ENCODE measurements at places on chromosomes 3 and 15.
A peak's percentile ranks its signal among the peaks of the same experiment; 100 is the strongest.

GRCh38 chr3:142623194-142623593, 27.0 kb downstream of the PLS1 start:
- no peak for DNase-seq

DNA sequence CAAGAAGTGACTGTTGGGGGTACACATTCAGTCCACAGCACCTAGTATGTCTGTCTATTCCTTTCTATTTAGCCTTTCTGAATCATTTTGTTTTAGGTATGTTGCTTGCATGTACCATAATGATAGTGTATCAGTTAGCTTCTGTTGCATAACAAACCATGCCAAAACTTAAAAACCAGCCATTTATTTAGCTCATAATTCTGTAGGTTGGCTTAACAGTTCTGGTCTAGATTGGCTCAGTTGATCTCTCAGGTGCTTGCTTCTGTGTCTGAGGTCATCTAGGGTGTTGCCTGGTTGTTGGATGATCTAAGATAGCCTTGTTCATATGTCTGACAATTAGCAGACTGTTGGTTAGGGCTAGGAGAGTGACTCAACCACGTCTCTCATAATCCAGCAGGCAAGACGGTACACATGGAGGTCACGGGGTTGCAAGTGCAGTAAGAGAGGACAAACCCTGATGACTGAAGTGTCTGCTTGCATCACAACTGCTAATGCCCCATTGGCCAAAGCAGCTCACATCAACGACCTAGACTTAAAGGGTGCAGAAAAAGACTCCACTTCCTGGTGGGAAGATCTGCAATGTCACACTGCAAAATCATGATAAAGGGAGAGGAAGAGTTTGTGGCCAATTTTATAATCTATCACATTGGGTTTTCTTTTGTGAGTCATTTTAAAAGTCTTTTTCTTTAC, 6.8 kb upstream of the PDCD6IP start:
- DNase-seq = no peak

DNA sequence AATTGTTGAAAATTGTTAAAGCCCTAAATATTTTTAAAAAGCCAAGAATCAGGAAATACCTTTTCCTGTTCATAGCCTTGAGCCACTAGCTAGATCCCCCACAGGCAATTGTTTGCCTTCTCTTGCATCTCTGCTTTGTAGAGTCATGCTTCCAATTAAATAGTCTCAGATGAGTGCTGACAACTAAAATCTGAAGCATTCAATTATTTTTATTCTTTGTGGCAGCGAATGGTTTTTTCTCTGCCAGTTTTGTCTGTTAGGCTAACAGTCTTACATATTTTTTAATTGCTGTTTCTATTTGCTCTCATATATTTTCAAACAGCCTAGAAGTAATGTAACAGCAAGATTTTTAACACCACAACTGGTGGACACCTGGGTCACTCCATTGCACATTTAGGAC, 277.1 kb upstream of the GBE1 start:
- no peak for DNase-seq

DNA sequence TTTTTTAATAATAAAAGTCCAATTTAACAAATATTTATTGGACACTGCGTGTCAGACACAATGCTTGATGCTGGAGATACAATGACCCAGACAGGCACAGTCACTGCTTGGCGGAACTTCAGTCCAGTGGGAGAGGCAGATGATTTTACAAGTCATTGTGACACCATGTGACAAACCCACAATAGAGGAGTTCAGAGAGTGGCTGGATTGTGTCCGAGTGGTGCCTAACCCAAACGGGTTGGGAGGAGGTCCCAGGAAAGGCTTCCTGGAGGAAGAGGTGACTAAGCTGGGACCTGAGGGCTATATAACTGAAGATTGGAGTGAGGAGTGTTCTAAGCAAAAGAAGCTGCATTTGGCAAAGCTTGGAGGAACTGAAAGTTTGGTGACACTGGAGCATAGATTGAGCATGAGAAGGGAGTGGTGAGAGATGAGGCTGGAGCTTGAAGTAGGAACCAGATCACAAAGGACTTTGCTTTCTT, 41.4 kb downstream of the CRTC3 start:
- no peak for DNase-seq

- no peak for DNase-seq
These were observed 6.8 kb upstream of the SKIL start for GRCh38 chr3:170350515-170351413.

GRCh38 chr3:153099131-153099530, 62.9 kb upstream of the RAP2B start:
- DNase-seq = no peak

DNA sequence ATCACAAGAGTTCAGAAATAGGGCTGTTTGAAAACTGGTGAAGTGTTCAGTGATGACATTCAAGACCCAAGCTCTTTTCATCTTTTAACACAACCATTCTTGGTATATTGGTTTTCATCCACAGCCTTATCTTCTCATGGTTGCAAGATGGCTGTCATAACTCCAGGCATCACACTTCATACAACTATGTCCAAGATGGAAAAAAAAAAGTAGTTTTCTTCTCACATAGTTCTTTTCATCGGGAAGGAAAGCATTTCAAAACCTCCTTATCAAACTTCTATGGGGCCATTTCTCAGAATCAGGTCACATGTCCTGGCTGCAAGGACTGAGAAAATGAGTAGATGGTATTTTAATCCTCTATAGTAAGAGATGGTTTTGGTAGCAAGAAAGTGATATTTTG, 21.1 kb upstream of the MFSD1 start:
- no peak for DNase-seq

DNA sequence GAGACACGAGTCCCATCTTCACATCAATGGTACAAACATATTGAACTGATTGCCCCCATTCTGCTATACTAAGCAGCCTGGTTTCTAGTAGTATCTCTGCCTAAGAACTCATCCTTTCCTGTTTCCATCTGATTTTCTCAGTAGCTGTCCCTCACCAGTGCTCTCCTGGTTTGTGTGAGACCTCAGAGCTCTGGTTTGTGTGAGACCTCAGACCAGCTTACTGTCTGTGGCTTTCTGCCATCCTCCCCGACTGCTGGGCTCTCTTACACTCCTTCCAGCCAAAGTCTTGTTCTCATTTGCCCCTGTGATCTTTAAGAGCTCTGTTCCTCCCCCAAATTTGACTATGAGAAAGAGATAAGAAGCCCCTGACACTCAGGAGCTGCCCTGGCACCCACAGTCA, 41.1 kb upstream of the NEDD4 start:
- DNase-seq = no peak

- no peak for DNase-seq
These were observed 36.1 kb downstream of the IL17RD start for GRCh38 chr3:57128826-57129667.

GRCh38 chr15:86906376-86906775, 826.7 kb downstream of the AGBL1 start:
- DNase-seq = no peak

- DNase-seq = no peak
These were observed 589 bp upstream of the MAPKBP1 start for GRCh38 chr15:41773729-41774061.

GRCh38 chr3:176595307-176595706, 602.0 kb downstream of the TBL1XR1 start:
- no peak for DNase-seq

- DNase-seq = no peak
These were observed 33.4 kb downstream of the PRICKLE2 start for GRCh38 chr3:64191822-64192221.

DNA sequence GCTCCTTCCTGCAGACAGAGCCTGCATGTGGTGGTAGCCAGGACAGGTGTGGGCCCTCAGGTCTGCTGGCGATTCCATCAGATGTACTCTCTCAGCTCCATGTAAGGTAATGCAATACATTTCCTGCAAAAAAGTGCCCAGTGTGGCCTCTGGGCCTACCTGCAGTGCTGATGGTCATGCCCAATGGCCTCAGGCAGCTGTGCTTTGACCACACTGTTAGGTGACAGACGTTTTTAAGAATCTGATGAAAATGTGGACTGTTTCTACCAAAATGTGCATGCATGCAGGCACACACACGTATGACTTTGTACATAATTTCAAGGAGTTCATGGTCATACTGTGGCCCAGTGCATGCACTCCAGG, 152.9 kb downstream of the RAB11A start:
- DNase-seq = no peak

GRCh38 chr3:157089455-157090221, 70.3 kb downstream of the CCNL1 start:
- DNase-seq = peak; percentile 24

DNA sequence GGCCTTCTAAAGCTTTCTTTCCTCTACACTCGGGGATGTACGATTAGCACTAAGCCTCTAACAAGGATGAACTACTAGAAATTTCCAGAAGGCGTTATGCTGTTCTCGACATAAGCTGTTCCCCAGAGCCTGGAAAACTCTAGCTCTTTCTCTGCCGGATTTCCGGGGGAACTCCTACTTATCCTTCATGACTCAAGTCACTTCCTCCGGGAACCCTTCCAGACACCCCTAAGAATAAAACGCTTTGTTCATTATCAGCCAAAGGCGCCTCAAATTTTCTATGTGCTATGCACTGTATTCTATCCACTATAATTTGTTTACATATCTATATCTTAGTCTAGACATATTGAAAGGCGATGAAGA, 455 bp upstream of the SNAP23 start:
- DNase-seq = no peak

DNA sequence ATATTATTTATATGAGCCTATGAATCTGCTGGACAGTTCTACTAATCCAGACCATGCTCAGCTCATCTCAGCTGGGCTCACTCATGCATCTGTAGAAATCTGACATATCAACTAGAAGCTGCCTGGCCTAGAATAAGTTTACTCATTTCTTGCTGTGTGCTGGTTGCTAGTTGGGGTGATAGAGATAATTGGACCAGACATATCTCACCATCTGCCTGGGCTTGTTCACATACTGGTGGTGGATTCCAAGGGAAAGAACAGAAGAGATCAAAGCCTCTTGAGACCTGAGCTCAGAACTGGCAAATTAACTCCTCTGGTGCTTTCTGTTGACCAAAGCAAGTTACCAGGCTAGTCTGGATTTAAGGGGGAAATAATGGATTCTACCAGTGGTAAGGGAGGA, 109.1 kb downstream of the NSUN3 start:
- DNase-seq = no peak

GRCh38 chr3:156525808-156526207, 29.1 kb downstream of the SSR3 start:
- no peak for DNase-seq

DNA sequence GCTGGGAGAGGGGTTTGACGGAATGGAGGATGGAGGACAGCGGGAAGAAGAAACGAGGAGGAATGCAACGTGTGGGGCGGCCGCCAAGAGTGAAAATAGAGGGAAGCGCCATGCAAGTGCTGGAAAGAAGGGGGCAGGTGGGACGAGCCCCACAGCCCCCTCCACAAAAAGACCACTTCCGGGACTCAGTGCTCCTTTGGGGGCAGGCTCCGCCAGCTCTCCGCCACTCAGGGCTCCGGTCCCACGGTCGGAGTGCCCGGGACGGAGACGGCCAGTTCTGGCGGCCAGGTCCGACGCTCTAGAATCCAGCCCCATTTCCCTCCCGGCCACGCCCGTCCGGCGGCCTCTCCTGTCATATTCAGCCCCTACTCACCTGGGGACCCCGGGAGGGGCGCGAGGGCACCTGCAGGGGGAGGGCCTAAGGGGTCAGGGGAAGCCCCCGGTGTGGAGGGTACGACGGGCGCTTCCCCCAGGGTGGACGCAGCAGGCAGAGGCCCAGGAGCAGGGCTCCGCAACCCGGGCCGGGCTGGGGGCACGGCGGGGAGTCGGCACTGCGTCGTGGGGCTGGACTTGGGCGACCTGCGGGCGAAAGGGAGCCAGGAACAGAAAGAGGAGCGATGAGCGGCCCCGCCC, 25.5 kb upstream of the CSPG4 start:
- no peak for DNase-seq

Measured in T follicular helper cell (primary cell).